HT1080 (cell line): ENCODE measurements at places on chromosomes 6 and 20. TPM values are rescaled to one million over a fixed set of nuclear protein-coding genes. Genes with fewer than 3 reads are reported as not detected.

DNA sequence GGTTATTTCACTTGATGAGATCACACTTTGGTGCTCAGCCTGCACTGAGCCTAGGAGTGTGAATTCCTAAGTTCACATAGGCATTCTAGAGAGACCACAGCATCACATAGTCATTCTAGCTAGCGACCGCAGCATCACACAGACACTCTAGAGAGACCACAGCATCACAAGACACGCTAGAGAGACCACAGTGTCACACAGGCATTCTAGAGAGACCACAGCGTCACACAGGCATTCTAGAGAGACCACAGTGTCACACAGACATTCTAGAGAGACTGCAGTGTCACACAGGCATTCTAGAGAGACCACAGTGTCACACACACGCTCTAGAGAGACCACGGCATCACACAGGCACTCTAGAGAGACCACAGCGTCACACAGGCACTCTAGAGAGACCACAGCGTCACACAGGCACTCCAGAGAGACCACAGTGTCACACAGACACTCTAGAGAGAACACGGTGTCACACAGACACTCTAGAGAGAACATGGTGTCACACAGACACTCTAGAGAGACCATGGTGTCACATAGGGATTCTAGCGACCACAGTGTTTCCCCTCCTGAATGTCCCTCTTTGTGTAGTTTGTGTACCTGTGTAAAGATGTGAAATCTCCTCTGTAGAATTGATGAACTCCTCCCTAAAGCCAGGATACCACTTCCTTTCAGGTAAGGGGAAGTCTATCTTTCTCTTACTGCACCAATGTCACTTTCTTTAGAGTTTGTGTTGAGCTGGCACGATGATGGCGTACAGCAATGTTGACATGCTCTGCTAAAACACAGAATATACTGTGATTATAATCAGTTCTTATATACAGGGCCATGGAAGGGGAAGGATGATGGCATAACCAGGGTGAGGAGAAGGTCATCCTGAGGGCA is 169.4 kb downstream of the ZDHHC14 start:
- DNase-seq: no peak

GRCh38 chr6:108210556-108210955 is 44.7 kb downstream of the NR2E1 start:
- no peak for DNase-seq

DNA sequence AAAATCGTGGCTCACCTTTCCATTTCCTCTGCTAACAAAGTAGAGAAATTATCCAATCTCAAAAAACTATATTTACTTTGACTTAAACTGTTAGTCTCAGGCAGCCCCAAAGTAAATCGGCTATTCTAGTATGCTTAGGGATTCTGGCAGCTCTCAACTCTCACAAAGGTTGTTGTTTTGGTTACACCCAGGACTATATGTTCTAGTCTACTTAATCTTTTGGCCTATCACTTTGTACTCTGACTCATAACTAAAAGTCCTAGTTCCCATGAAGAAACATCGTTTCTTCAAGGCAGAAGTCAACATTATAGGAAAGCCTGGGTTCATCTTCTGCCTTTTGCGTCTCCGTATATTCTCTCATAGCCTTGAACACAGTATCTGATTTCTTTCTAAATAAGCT is 42.3 kb downstream of the MYLK4 start:
- DNase-seq: no peak

GRCh38 chr6:91106083-91106482 is 519.2 kb upstream of the MAP3K7 start:
- no peak for DNase-seq

The TCP1 gene
- total RNA-seq: 438 and 555 TPM in 2 replicates

- no peak for DNase-seq
Measured at GRCh38 chr6:169763308-169763707, 11.9 kb downstream of the ERMARD start.
